Activated CD4-positive, alpha-beta T cell treated with anti-CD3 and anti-CD28 coated beads, Interleukin-2, amount 50 U/mL, for 1 hour (primary cell): ENCODE measurements at places on chromosomes 6 and 20.
A peak's percentile ranks its signal among the peaks of the same experiment; 100 is the strongest.

DNA sequence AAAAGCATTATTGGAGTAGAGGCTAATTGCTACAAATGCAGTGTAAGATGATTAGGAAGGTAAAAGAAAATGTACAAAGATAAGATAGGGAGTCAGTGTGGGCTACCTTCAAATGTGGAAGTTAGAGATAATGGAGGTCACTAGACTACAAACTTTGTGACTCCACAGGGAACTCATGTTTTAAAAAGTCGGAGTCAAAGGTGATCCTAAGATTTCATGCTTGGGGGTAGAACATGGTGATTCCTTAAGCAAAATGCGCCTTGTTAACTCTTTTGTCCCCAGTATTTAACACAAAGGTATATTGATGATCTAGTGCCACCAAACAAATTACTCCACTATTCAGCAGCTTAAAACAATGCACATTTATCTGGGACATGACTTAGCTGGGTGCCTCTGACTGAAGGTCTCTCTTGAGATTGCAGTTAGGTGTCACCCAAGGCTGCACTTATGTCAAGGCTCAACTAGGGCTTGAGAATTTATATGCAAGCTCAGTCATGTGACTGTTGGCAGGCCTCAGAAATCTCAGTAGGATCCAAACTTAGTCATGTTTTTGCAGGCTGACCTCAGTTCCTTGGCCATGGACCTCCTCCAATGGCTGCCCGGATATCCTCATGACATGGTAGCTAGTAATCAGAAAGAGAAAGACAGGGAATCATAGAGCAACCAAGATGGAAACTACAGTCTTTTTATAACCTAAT, 11.4 kb upstream of the SNX9 start:
- no peak for DNase-seq

GRCh38 chr20:19018881-19019280, 193.6 kb upstream of the SLC24A3 start:
- DNase-seq = no peak

GRCh38 chr6:139944131-139944530, 569.7 kb upstream of the CITED2 start:
- DNase-seq = no peak

GRCh38 chr6:144683216-144684070, 398.3 kb downstream of the UTRN start:
- DNase-seq = no peak

DNA sequence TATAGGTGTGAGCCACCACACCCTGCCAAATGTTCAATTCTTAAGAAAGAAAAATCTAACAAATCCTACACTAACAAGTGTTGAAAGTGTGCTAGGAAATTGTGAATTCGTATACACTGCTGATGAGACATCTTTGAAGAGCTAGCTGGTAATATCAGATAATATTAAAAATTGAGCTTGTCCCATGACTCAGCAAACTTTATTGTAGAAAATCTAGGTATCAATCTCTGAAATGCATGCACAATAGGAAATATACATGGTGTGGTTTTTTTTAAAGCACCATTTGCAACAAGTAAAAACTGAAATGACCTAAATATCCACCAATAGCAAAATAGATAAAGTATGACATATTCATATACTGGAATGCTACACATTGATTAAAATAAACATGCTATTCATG, 110.1 kb upstream of the NXT1 start:
- DNase-seq = no peak

DNA sequence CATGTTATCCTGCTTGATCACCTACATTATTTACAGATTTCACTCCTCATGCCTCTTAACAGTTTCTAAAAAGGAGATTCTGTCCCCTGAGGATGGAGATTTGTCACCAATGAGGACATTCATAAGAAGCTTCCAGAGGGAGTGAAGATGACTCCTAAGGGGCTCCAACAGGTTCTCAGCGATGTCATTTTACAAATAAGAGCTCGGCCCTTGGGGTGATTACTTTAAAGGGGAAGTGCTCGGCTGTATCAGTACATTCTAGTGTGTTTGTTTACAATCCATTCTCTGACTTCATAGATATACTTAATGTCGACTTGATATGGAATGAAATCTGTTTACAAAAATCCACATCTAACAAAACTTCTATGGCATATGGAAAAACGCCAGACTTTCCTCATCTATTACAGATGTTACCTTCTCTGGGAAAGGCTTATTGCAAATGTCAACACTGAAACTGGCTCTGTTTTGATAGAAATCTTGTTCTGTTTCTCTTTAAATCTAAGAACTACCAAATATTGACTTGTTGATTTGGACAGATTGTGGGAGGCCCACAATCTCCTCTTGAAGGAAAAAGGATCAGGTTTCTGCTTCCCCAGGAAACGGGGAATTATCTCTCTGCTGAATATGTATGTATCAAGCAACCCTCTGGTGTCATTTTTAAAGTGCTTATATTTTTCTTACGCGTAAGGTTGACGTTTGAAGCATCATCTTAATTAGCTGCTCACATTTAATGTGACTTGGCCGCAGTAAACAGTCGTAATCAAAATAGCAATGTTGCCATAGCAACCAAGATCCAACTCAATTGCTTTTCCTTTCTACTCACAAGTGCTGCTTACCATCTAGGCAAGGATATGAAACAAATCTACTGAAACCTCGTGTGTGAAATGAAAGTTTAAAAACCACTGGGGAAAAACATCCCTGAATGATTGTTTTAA, 95.7 kb downstream of the SHLD1 start:
- DNase-seq = no peak

DNA sequence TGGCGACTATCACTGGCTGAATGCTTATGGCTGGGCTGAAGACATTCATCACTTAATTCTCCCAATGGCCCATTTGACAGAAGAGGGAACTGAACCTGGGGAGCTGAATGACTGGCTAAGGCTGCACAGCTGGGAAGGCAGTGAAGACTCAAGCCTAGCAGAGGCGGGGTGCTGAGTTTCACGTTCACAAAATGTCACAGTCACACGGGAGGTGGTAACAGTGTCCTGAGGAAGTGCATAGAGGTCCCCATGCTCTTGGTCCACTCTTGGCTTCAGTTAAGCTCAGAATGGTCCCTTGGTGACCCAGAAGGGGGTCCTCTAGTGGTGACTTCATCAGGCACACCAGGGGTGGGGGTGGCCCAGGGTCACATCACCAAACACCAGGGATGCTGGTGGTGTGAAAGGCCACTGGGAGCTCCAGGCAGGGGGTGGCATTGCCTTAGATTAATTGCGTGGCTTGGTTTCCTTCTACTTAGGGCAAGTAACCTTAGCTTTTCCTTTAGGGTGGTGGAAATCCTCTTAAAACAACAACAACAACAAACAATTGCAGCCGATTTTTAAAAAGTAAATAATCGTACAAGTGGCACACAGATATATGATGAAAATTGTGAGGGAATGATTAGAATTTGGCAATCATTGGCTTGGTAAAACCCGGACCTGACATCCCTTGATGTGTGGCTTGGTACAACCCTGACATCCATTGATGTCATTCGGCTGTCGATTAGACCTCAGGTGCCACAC, 45.0 kb downstream of the SULF2 start:
- DNase-seq = no peak

GRCh38 chr6:24686946-24687345, 20.1 kb downstream of the ACOT13 start:
- no peak for DNase-seq

- no peak for DNase-seq
Measured at GRCh38 chr6:134293659-134294161, 24.2 kb downstream of the SGK1 start.

- DNase-seq = no peak
Measured at GRCh38 chr6:44120692-44121443, 6.4 kb downstream of the MRPL14 start.

GRCh38 chr6:42960243-42961019, at the start of gene GNMT:
GNMT (plus strand) TSS chr6:42960754; CDS start chr6:42960768, 14 bp downstream.
- peak; percentile 31 for DNase-seq

DNA sequence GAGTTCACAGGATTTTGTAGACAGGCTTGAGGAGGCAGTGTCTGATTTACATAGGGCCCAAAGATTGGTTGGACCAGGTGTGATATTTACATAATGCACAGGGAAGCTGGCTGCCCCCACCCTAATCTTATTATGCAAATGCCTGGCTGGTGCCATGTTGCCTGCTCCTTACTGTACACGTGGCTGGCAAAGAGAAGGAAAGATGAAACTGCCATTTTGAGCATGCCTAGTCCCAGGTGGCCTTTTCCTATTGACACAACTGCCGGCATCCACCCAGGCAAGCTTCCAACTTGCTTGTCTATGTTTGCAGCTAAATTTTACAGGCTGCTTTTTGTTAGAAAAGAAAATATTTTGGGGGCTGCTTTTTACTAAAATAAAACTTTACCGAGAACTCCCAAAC, 174.6 kb downstream of the LMBRD1 start:
- no peak for DNase-seq

DNA sequence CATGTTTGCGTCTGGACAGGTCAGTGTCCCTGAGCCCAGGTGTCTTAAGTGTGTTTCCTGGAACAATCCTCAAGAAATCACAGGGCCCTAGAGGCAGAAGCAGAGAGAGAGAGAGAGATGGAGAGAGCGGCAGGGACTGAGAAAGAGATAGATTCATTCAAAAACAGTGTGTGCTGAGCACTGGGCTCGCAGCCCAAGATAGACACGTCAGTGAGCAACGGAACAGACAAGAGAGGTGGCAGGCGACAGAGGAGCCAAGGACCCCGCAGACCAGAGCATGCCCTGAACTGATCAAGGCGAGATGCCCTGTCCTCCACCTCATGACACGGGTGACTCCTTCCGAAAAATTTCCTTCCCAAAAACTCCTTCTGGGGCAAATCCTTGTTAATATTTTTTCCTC, 362.0 kb upstream of the SULF2 start:
- DNase-seq = no peak

DNA sequence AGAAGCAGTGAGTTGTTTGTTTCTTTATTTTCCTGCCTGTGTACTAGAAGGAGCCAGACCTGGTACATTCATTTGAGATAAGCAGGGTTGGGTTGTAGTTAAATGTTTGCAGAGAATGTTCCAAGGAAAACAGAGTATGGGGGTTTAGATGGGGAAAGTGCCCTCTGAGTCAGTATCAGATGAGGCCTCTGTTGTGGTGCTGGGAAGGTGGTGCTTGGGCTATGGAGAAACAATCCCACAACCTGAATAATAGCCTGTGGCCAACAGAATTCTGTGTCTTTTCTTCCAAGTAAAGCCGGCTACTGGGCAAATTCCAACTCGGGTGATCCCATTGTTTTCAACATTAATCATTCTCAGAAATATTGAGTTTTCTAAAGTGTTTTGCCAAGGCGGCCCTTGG, 109.3 kb downstream of the RNF144B start:
- DNase-seq = no peak

GRCh38 chr6:108476847-108477430, 83.8 kb upstream of the FOXO3 start:
- no peak for DNase-seq

DNA sequence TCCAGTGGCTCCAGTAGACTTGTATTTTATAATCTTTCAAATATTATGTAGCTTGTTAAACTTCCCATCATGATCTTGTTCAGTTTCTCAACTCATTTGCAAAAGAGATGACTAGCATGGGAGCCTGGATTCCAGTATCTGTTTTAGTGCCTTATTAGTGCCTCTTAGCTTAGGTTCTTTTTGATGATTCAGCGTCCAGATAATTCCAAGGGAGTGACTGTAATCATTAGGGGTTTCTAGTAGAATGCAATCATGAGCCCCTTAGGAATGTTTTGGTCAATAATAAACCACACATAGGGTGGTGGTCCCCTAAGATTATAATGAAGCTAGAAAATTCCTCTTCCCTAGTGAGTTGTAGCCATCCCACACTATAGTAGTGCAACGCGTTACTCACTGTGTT, 7.0 kb downstream of the CD2AP start:
- no peak for DNase-seq
